NCI-H1694 (cell line): ENCODE measurements at places on chromosomes 13 and 19.

GRCh38 chr13:46551410-46552302, 1.3 kb upstream of the LRCH1 start:
- peak; percentile 73 for DNase-seq

DNA sequence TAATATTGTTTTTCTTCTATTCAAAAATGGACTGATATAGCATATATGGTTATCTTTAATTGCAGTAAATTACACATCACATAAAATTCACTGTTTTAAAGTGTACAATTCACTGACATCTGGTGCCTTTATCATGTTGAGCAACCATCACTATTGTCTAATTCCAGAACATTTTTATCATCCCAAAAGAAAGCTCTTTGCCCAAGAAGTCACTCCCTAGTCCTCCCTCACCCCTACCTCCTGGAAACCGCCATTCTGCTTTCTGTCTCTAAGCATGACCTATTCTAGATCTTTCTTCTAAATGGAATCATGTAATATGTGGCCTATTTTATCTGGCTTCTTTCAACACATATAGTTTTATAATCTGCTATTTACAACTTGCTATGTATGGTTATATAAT, 525.6 kb downstream of the DCT start:
- DNase-seq, result no peak

- DNase-seq, result no peak
These were observed 14.6 kb upstream of the GPC5 start for GRCh38 chr13:91383836-91384235.

DNA sequence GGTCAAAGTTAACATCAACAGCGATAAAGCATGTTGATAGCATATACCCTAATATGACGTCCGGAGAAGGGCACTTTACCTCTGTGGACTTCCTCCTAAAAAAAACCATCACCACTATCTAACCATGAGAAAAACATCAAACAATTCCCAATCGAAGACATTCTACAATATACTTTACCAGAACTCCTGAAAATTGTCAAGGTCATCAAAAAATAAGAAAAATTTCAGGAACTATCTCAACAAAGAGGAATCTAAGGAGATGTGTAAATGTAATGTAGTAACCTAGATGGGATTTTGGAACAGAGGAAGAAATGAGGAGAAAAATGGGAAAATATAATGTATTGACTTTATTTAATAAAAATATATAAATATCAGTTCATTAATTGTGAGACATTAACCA, 1026.8 kb upstream of the MIR17HG start:
- no peak for DNase-seq
